B cell (primary cell): ENCODE measurements at places on chromosomes 3 and 15.

GRCh38 chr3:188557235-188557634 lies 403.3 kb downstream of the LPP start:
- H3K4me3 ChIP-seq = no peak overlapping the region
- DNase-seq = no peak
- peaks cover 4% of the 10 kb centered on the region for H3K4me1 ChIP-seq
- H3K27me3 ChIP-seq = no peaks in the 10 kb centered on the region
- no peak overlapping the region for H3K27ac ChIP-seq
- no peaks in the 10 kb centered on the region for H3K36me3 ChIP-seq

DNA sequence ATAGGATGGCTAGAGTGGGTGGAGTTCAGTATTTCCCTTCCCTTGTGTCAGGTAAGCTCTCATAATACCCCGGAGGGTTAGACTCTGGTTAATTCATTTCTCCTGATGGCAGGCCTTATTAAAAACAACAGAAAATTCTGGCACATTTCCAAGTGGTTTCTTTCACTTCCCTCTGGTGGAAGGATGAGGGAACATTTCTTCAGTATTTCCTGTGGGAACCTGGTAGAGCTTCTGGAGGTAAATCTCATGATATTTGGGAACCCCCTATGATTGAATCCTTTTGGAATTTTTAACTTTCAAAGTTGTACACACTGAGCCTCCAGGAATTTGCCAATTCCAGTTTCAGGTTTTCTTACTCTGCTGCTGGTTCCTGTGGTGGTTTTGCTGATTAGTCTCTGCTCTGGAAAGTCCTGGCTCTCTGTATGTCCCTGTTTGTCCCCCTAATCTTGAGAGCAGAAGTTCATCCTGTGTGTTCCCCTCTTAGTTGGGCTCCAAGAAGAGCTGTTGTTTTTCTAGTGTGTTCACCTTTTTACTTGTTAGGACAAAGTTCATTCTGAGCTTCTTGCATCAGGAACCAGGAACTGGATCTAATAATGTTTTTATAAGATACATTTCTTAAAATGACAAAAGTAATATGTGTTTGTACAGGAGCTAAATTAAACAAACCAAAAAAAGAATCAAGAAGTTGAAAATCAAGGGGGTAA lies 12.1 kb downstream of the CHRNA7 start:
- no peaks in the 10 kb centered on the region for H3K27me3 ChIP-seq
- no peak for DNase-seq
- no peaks in the 10 kb centered on the region for H3K4me1 ChIP-seq
- H3K36me3 ChIP-seq = no peaks in the 10 kb centered on the region
- no peak overlapping the region for H3K27ac ChIP-seq
- H3K4me3 ChIP-seq = no peak overlapping the region

DNA sequence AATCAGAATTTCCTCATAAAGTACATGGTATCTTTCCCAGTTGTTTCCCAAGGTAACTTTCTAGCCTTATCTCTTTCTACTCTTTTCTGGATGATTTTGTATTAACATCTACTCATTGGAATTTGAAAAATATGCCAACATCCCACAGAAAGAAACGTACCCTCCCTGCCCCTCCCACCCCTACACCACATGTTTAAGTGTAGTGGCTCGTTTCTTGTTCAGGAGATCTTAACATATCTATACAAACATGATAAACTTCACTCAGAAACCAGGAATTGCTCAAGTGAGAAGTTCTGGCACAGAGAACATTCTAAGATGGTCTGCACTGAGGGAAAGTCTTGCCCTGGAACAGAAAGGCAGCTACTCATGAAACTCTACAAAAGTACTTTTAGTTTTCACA lies 404.7 kb downstream of the SOX2 start:
- DNase-seq = no peak
- no peaks in the 10 kb centered on the region for H3K27me3 ChIP-seq
- no peak overlapping the region for H3K4me3 ChIP-seq
- no peaks in the 10 kb centered on the region for H3K4me1 ChIP-seq
- no peak overlapping the region for H3K27ac ChIP-seq

DNA sequence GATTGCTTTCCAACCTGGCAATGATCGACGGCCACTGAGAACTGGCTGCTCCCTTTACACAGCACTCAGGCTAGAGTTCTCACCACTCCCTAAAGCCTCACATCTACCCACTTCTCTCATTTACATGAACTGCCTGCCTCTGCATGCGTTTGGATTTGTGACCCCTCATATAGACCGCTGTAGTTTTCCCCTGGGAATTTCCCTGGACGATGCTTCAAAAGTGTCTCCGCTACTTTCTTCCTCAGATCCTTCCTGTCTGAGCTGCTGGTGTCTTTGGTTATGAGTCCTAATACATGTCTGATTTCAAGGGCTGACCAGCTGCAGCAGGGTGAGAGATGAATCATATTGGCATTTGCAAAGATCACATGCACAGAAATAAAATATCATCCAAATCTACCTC lies 116.7 kb upstream of the ETV5 start:
- no peak overlapping the region for H3K27ac ChIP-seq
- H3K27me3 ChIP-seq = peaks cover 3% of the 10 kb centered on the region
- DNase-seq = no peak
- H3K4me1 ChIP-seq = no peaks in the 10 kb centered on the region
- H3K36me3 ChIP-seq = no peaks in the 10 kb centered on the region

DNA sequence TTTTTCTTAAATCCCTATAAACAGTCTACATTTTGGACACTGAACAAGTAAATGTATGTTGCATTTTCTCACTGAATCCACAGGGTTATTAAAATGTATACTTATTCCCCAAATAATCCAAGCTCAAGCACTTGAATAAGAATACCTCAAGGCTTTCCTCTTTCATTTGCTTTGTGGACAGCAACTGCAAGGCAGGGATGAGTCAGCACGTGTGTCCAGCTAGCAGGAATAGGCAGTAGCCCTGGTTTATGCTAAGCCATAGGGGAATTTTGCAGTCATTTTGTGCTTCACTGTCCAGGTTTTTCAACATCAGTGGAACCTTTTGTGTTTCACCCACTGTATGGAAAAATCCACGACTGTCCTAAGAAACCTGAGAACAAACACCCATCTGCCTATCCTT lies 96.7 kb upstream of the KCNMB2 start:
- no peaks in the 10 kb centered on the region for H3K4me1 ChIP-seq
- no peak overlapping the region for H3K27ac ChIP-seq
- no peaks in the 10 kb centered on the region for H3K36me3 ChIP-seq
- no peak overlapping the region for H3K4me3 ChIP-seq

DNA sequence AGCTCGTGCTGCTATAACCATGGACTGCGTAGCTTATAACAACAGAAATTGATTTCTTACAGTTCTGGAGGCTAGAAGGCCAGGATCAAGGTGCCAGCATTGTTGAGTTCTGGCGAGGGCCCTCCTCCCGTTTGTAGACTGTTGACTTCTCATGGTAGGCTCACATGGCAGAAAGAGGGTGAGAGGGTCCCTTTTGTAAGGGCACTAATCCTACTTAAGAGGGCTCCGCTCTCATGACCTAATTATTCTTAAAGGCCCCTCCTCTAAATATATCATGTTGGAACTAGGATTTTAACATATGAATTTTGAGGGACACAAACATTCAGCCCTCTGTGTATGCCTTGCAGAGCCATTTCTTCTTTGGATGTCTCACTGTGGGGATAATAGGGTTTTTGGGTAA lies 28.8 kb upstream of the PYDC2 start:
- H3K4me3 ChIP-seq = no peak overlapping the region
- DNase-seq = no peak
- no peaks in the 10 kb centered on the region for H3K4me1 ChIP-seq
- no peaks in the 10 kb centered on the region for H3K36me3 ChIP-seq
- no peaks in the 10 kb centered on the region for H3K27me3 ChIP-seq

GRCh38 chr3:194951931-194952582 lies 266.4 kb downstream of the FAM43A start:
- no peaks in the 10 kb centered on the region for H3K36me3 ChIP-seq
- no peak overlapping the region for H3K27ac ChIP-seq
- H3K4me1 ChIP-seq = no peaks in the 10 kb centered on the region
- H3K4me3 ChIP-seq = no peak overlapping the region
- no peaks in the 10 kb centered on the region for H3K27me3 ChIP-seq

GRCh38 chr15:38854506-38854905 lies 289.9 kb upstream of the RASGRP1 start:
- no peaks in the 10 kb centered on the region for H3K27me3 ChIP-seq
- H3K27ac ChIP-seq = no peak overlapping the region
- H3K4me3 ChIP-seq = no peak overlapping the region
- DNase-seq = no peak
- no peaks in the 10 kb centered on the region for H3K36me3 ChIP-seq

- peaks cover 8% of the 10 kb centered on the region for H3K27me3 ChIP-seq
- H3K36me3 ChIP-seq = no peaks in the 10 kb centered on the region
- no peak overlapping the region for H3K27ac ChIP-seq
- H3K4me1 ChIP-seq = no peaks in the 10 kb centered on the region
- no peak for DNase-seq
- no peak overlapping the region for H3K4me3 ChIP-seq
These were observed 27.7 kb downstream of the C15orf39 start for GRCh38 chr15:75229191-75230015.

DNA sequence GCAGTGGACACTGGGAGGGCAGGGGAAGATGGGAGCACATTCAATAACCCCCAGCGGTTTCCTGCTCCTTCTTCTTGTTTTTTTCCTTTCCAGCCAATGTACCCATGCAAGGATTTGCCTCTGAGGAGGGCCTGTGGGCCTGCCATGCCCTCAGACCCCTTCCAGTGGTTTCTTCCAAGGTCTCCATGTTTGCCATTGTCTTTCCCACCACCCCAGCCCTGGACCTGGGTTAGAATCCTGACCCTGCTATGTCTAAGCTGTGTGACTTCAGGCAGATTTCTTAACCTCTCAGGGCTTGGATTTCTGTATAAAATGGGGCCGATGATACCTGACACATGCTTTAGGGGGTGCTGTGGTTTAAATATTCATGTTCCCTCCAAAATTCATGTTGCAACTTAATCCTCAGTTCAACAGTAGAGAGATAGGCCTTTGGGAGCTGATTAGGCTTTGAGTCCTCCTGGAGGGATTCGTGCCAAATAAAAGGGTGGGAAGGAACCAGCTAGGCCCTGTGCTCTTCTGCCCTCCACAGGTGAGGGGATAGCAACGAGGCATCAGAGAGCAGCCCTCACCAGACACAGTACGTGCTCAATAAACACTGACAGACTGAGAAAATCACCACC lies 46.3 kb upstream of the FLNB start:
- H3K4me3 ChIP-seq = no peak overlapping the region
- no peak for DNase-seq
- no peaks in the 10 kb centered on the region for H3K36me3 ChIP-seq
- no peaks in the 10 kb centered on the region for H3K27me3 ChIP-seq
- H3K4me1 ChIP-seq = peaks cover 19% of the 10 kb centered on the region
- H3K27ac ChIP-seq = no peak overlapping the region

GRCh38 chr15:89002281-89002761 lies 85.9 kb upstream of the ABHD2 start:
- no peak for DNase-seq
- no peak overlapping the region for H3K27ac ChIP-seq
- no peaks in the 10 kb centered on the region for H3K4me1 ChIP-seq
- no peaks in the 10 kb centered on the region for H3K36me3 ChIP-seq
- H3K27me3 ChIP-seq = no peaks in the 10 kb centered on the region

GRCh38 chr15:85492406-85492805 lies 112.0 kb downstream of the AKAP13 start:
- DNase-seq = no peak
- no peaks in the 10 kb centered on the region for H3K27me3 ChIP-seq
- peaks cover 16% of the 10 kb centered on the region for H3K36me3 ChIP-seq

- H3K4me1 ChIP-seq = no peaks in the 10 kb centered on the region
- peaks cover 9% of the 10 kb centered on the region for H3K27me3 ChIP-seq
- no peak overlapping the region for H3K4me3 ChIP-seq
- no peaks in the 10 kb centered on the region for H3K36me3 ChIP-seq
- no peak for DNase-seq
- H3K27ac ChIP-seq = no peak overlapping the region
These were observed 22.0 kb downstream of the RGMA start for GRCh38 chr15:93066834-93067648.

- H3K4me3 ChIP-seq = no peak overlapping the region
- no peaks in the 10 kb centered on the region for H3K36me3 ChIP-seq
- H3K4me1 ChIP-seq = peaks cover 8% of the 10 kb centered on the region
- H3K27ac ChIP-seq = no peak overlapping the region
- H3K27me3 ChIP-seq = no peaks in the 10 kb centered on the region
These were observed 7.7 kb upstream of the KCTD6 start for GRCh38 chr3:58484045-58484721.

GRCh38 chr3:151923901-151924300 lies 50.5 kb downstream of the SUCNR1 start:
- H3K4me3 ChIP-seq = no peak overlapping the region
- H3K27me3 ChIP-seq = no peaks in the 10 kb centered on the region
- DNase-seq = no peak
- no peaks in the 10 kb centered on the region for H3K36me3 ChIP-seq

GRCh38 chr3:117059956-117060270 lies 350.3 kb downstream of the TUSC7 start:
- no peak overlapping the region for H3K4me3 ChIP-seq
- H3K27ac ChIP-seq = no peak overlapping the region
- no peak for DNase-seq
- no peaks in the 10 kb centered on the region for H3K36me3 ChIP-seq

- H3K4me1 ChIP-seq = peaks cover 5% of the 10 kb centered on the region
- no peak overlapping the region for H3K4me3 ChIP-seq
- no peaks in the 10 kb centered on the region for H3K27me3 ChIP-seq
- no peak for DNase-seq
These were observed 24.0 kb upstream of the LIPC start for GRCh38 chr15:58407778-58408177.

DNA sequence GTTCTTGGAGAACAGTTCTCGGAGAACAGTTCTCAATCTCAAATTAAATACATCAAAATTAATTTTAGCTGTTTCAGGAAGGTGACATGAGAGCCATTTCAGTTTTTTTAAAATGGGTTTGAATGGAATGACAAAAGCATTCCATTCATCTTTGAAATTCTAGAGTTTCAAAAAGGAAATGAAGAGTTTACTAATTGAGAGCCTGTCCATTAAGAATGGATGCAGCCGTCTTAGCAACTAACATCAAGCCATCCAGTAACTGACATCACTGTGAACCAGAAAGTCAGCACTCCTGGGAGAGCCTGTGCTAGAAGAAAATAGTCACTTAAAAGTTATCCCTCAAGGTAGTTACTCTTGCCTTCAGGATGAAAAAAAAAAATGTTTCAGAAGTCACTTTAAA lies 47.0 kb upstream of the FSTL1 start:
- no peak for DNase-seq
- no peak overlapping the region for H3K4me3 ChIP-seq
- no peaks in the 10 kb centered on the region for H3K4me1 ChIP-seq
- no peaks in the 10 kb centered on the region for H3K36me3 ChIP-seq

- no peaks in the 10 kb centered on the region for H3K27me3 ChIP-seq
- no peaks in the 10 kb centered on the region for H3K4me1 ChIP-seq
- DNase-seq = no peak
- H3K4me3 ChIP-seq = no peak overlapping the region
- H3K36me3 ChIP-seq = no peaks in the 10 kb centered on the region
- H3K27ac ChIP-seq = no peak overlapping the region
These were observed 1437.0 kb downstream of the OTOL1 start for GRCh38 chr3:162933656-162934055.

DNA sequence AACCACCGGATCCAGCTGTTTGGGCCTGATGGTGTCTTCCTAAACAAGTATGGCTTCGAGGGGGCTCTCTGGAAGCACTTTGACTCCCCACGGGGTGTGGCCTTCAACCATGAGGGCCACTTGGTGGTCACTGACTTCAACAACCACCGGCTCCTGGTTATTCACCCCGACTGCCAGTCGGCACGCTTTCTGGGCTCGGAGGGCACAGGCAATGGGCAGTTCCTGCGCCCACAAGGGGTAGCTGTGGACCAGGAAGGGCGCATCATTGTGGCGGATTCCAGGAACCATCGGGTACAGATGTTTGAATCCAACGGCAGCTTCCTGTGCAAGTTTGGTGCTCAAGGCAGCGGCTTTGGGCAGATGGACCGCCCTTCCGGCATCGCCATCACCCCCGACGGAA lies 60.1 kb upstream of the CCR4 start:
- peaks cover 4% of the 10 kb centered on the region for H3K27me3 ChIP-seq
- H3K4me1 ChIP-seq = no peaks in the 10 kb centered on the region
- DNase-seq = no peak
- no peaks in the 10 kb centered on the region for H3K36me3 ChIP-seq
- H3K27ac ChIP-seq = no peak overlapping the region
- no peak overlapping the region for H3K4me3 ChIP-seq
